ENCODE measurements at places on chromosomes 13 and 19.

- no peak for DNase-seq
Measured at GRCh38 chr13:77980592-77980991, 62.0 kb upstream of the EDNRB start.

- no peak for DNase-seq
Measured at GRCh38 chr13:77494226-77494625, 41.3 kb upstream of the SCEL start.

- no peak for DNase-seq
Measured at GRCh38 chr13:24997367-24997967, 98.5 kb upstream of the PABPC3 start.

GRCh38 chr13:111971891-111972780 lies 94.8 kb upstream of the SOX1 start:
- no peak for DNase-seq

Measured in stimulated activated CD4-positive, alpha-beta T cell treated with anti-CD3 and anti-CD28 coated beads, Interleukin-1b, Interleukin-23, amount 100 ng/mL, for 4 hours (primary cell).